GM13977 (cell line): ENCODE measurements at places on chromosomes 11 and 22.

- DNase-seq: no peak
These were observed 946.2 kb downstream of the LRRC4C start for GRCh38 chr11:40513281-40513680.

DNA sequence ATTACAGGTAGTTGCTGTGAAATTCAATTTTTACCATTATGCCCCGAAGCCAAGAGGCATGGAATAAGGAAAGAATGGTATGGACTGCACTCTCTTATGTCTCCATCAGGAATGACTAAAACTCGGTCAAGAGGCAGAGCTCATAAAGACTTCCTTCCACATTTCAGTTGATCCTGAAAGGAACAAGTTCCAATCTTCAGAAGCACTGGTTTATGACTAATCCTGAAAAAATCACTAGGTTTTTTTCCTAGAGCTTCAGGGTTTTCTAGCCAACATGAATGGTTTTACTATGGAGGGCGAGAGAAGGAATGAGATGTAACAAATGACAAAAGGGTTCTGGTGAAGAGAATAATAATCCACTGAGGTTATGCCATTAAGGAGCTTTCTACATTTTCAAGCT lies 832.2 kb downstream of the NTM start:
- DNase-seq: no peak

- DNase-seq: no peak
These were observed 86.1 kb downstream of the TRIM44 start for GRCh38 chr11:35748644-35749043.

- no peak for DNase-seq
These were observed 14.8 kb downstream of the PIWIL4 start for GRCh38 chr11:94581926-94582325.

- no peak for DNase-seq
These were observed 580.5 kb downstream of the INSC start for GRCh38 chr11:15695096-15695721.

DNA sequence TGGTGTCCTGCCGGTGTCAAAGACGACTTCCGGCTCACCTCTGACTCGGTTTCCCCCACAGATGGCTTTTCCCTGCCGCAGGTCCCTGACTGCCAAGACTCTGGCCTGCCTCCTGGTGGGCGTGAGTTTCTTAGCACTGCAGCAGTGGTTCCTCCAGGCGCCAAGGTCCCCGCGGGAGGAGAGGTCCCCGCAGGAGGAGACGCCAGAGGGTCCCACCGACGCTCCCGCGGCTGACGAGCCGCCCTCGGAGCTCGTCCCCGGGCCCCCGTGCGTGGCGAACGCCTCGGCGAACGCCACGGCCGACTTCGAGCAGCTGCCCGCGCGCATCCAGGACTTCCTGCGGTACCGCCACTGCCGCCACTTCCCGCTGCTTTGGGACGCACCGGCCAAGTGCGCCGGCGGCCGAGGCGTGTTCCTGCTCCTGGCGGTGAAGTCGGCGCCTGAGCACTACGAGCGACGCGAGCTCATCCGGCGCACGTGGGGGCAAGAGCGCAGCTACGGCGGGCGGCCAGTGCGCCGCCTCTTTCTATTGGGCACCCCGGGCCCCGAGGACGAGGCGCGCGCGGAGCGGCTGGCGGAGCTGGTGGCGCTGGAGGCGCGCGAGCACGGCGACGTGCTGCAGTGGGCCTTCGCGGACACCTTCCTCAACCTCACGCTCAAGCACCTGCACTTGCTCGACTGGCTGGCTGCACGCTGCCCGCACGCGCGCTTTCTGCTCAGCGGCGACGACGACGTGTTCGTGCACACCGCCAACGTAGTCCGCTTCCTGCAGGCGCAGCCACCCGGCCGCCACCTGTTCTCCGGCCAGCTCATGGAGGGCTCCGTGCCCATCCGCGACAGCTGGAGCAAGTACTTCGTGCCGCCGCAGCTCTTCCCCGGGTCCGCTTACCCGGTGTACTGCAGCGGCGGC lies 5.5 kb downstream of the B3GNT6 start:
- peak; percentile 65 for DNase-seq

- DNase-seq: peak; percentile 15
These were observed 541.9 kb upstream of the CCDC90B start for GRCh38 chr11:83827940-83828554.

- DNase-seq: no peak
These were observed 1.9 kb upstream of the GRAMD1B start for GRCh38 chr11:123428116-123428715.
